C1 segment of cervical spinal cord (tissue), 14 donors: ENCODE measurements at places on chromosomes 12 and 14.
A peak's percentile ranks its signal among the peaks of the same experiment; 100 is the strongest.

DNA sequence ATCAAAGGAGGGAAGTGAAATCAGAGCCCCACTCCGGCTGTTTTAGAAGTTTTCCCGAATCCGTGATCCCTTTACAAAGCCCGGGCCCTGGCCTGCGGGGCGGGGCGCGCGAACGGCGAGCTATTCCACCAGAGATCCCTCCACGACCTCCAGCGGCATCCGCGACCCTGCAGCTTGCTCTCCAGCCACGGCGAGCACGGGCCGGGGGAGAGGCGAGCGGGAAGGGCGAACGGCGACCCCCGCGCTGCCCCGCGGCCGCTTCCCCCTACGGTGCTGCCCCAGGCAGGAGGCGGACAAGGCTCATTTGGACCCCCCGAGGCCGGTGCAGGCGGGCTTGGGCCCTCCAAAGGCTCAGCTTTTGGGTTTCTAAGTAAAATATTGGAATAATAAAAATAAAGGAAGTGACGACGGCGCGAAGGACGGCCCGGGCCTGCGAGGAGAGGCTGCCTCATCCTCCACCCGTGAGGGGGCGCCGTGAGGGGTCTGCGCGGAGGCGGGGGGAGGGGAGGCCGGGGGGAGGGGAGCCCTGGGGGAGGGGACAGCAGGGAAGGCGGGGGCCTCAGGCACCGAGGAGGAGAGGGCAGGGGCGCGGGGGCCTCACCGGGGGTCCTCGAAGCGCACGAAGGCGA is 613 bp downstream of the SRSF9 start:
- no peak for DNase-seq

- DNase-seq: no peak
Observed at GRCh38 chr12:75404231-75404630, 13.3 kb downstream of the GLIPR1L2 start.

- no peak for DNase-seq
Observed at GRCh38 chr14:71362920-71363584, 455.8 kb downstream of the PCNX1 start.

GRCh38 chr12:85005615-85006014 is 30.5 kb downstream of the TSPAN19 start:
- no peak for DNase-seq

- no peak for DNase-seq
Observed at GRCh38 chr12:14959916-14960496, 1.4 kb downstream of the ARHGDIB start.

DNA sequence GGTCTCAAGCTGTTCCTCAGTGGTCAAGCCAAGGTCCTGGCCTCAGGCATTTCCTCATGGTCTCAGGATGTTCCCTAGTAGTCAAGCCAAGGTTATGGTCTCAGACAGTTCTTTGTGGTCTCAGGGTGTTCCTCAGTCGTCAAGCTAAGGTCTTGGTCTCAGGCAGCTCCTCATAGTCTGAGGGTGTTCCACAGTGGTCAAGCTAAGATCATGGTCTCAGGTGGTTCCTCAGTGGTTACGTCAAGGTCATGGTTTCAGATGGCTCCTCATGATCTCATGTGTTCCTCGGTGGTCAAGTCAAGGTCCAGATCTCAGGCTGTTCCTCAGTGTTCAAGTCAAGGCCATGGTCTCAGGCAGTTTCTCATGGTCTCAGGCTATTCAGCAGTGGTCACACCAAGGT is 540.1 kb downstream of the VRK1 start:
- DNase-seq: no peak

DNA sequence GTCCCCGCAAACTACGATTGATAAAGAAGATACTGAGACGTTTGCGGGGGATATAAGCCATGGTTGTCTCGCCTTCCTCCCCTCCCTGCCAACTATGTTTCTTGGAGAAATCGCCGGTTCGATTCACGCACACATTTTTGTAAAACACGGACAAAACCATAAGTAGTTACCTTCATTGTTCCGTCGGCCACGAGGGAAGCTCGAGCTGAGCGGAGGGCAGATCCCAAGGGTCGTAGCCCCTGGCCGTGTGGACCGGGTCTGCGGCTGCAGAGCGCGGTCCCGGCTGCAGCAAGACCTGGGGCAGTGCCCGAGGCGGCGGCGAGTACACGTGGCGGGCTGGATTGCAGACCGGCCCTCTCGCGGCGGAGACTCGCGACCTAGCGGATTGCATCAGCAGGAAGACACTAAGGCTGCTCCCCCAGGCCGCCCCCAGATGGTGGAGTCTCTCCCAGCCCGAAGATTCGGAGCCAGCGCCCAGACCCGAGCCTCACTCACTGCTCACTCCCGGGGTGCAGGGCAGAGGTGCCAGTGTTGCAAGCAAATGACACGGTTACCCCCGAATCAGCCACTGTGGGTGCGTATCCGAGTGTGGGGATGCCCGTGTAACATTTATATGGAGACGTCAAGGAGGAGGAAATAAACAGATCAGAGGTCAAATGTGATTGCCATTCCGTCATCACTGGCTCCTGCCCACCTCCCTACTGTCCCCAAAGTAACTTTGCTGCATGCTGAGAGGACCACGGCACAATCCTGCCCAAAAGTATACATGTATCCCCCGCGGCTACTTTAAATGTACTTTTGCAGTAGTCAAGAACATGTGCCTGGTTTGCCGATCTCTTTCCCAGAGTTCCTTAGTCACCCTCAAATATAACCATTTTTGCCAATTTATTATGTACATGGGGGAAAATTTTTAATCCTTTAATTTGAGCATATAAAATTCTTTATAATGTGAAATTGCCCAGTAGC is at the start of gene BCAT1:
Gene BCAT1, minus strand, starts transcription at position 345 of the 966 bp plus-strand sequence. Its CDS starts 169 bp downstream, at position 176.
- DNase-seq: no peak

DNA sequence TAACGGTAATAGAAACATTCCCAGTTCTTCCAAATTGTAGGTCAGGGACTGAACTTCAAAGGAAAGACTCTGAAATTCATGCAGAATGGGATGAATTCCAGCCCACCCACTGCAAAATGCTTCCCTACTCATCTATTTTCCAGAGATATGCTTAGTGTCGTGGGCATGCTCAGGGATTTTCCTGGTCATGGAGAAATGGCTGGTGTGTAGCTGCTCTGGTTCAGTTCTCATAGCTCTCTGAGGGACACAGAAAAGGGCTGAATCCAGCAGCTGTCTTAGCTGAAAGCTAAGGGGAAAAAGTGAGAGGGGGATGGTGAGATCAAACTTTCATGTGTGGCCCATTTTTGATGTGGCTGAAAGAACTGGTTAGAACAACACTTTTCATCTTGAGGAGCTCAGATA is 72.9 kb upstream of the KRAS start:
- DNase-seq: no peak

- no peak for DNase-seq
Observed at GRCh38 chr12:21387174-21387573, 14.5 kb downstream of the IAPP start.

DNA sequence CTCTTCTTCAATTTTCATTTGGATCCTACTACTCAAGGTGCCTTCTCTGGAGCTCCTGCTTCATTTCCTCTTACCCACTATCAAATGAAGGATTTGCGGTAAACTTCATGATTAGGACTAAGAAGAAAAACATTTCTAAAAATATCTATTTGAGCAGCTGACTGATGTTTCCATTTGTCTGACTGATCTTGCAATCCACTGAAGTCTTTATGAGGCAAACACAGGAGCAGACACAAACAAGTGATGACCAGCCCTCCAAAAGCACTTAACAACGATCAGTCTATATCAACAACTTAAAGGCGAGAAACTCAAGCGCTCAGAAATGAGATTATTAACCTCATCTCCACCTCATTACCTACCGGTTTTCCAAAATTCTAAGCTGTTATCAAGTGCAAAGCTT is 26.2 kb downstream of the OSBPL8 start:
- no peak for DNase-seq

DNA sequence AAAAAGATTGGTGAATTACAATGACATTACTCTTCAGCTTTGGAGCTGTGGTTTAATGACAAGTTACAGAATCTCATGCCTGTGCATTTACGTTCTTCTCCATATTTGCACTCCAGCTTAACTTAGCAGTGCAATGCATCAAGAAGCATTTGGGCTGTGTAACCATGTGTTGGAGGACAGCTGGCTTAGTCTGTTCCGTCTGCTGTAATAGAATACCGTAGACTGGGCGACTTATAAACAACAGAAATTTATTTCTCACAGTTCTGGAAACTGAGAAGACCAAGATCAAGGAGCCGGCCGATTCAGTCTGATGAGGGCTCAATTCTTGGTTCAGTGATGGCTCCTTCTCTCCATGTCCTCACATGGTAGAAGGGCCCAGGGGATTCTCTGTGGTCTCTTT is 943.5 kb downstream of the BCL11B start:
- no peak for DNase-seq

DNA sequence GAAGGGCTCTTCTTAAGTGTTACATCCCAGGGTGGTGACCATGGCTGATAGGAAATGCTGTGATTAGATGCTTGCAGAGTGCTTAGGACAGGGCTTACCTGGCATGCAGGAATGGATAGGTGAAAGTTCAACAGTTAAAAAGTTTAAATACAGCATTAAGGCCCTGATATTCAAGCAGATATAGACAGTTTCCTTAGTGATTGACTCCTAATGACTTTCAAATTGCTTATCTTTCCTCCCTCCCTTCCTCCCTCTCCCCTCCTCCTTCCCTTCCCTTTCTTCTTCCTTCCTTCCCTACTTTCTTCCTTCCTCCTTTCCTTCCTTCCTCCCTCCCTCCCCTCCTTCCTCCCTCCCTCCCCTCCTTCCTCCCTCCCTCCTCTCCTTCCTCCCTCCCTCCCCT is 244.6 kb upstream of the NOS1 start:
- DNase-seq: no peak

DNA sequence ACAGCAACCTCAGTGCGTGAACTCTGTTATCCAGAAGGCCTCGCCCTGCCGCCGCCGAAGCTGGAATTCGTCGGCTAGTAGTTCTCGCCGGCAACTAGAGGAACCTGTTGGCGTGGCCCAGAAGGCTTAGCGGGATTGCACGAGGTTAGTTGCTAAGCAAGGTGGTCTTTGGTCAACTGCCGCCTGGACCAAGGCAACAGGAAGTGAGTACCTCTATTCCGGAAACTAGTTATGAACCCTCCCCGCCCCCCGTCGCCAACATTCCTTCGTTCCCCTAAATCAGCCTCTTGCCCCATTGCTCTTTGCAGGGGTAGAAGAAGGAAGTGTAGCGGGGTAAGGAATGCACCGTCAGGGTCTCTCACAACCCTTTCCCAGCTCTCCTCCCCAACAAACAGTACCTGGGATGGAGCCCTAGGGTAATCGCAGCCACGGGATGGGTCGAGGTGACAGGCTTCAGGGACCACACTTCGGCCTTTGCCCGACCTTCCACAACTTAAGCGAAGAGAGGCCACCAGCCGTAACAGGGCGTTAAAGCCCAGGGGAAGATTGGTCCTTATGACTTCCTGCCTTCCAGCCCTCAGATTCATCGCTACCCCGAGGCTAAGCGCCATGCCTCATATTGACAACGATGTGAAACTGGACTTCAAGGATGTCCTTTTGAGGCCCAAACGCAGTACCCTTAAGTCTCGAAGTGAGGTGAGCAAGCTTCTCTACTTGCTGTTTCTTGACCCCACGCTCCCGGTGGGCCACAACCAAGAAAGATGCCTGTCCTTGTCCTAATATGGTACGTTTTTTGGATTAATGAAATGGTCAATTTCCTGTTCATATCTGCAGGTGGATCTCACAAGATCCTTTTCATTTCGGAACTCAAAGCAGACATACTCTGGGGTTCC is at the start of gene GMPR2:
Gene GMPR2, plus strand, starts transcription at position 285 of the 893 bp plus-strand sequence. Its CDS starts 325 bp downstream, at position 610.
- DNase-seq: no peak

GRCh38 chr14:56891226-56891625 is 80.9 kb upstream of the OTX2 start:
- DNase-seq: no peak

DNA sequence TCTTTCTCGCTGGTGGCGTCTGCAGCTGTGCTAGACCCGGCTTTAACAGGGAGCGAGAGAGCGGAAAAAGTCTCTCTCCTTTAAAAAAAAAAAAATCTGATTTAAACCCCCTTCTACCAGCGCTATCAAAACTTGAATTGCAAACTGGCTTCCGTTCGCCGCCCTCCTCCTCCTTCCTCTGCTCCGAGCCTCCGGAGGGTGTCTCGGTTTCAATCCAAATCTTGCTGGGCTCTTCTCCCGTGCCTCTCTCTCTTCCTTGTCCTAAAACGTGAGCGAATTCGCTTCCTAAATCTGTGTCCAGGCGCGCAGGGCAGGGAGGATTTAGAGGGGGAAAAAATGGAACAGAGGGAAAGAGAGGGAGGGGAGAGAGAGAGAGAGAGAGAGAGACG is 272 bp downstream of the TBX3 start:
- no peak for DNase-seq

GRCh38 chr14:71692496-71692895 is 239.7 kb upstream of the RGS6 start:
- peak; percentile 6 for DNase-seq

DNA sequence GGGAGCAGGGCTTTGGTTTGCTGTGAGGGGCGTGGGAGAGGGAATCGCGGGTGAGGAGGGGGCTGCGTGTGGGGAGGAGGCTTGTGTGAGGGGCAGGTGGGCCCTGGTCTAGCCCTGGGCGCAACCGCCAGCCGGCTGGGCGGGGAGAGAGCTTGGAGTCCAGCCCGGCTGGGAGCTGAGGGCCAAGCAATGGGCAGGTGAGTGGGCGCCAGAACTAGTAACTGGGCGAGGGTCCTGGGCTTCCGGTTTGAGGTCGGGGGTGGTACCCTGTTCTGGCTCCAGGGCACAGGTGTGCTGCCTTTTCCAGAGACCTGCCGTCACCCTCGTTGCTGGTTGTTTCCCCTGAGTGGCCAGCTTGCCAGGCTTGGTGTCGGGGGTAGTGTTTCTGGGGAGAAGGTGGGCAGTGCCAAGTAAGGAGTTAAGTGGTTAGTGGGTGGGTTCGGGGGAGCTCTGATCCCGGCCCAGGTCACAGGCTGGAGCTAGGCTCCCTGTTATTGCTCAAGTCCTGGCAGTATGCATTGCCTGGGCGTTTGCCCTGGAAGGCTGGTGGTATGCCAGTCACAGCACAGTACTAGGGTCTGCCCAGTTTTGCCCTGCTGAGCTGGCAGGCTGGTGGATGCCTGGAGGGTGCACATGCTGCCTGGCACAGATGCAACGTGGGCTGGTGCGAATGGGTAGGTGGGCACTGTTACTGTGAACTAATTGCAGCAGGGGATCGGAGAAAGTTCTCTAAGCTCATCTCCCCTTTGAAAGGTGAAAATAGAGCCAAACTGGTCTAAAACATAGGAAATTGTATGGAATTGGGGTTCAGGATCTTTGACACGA is 683 bp downstream of the CIPC start:
- DNase-seq: peak; percentile 76

DNA sequence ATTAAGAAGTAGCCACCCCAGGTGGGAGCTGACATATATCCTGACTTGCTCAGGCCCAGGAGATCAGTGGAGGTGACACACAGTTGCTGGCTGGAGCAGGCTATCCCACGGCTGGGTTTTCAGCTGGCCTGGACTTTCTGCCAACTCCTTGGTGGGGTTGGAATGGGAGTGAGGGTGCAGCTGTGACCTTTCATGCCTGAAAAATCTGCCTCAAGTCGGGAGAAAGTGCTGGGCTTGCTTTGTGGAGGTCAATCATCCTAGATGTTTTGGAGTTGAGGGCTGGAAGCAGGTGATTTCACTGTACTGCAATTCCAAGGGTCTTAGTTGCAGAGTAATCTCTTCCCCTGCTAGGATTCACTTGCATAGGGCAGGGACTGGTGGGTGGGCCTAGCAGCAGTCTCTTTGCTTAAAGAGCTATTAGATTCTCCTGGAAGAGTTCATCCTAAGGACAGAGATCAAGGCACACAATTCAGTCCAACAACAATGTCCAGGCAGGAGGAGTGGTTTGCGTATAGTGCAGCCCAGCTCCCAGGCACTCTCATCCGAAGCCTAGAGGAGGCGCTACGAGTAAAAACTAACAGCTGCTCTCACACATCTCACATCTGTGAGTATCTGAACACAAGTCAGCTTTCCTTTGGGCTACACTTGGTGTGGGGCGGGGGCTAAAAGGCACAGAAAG is 98.1 kb downstream of the GAS2L3 start:
- DNase-seq: no peak

GRCh38 chr14:105641075-105641937 is 114.9 kb downstream of the TMEM121 start:
- no peak for DNase-seq
